ENCODE measurements at places on chromosomes 4 and X.

GRCh38 chrX:34877436-34877835 is 65.2 kb upstream of the FAM47B start:
- DNase-seq, result no peak

DNA sequence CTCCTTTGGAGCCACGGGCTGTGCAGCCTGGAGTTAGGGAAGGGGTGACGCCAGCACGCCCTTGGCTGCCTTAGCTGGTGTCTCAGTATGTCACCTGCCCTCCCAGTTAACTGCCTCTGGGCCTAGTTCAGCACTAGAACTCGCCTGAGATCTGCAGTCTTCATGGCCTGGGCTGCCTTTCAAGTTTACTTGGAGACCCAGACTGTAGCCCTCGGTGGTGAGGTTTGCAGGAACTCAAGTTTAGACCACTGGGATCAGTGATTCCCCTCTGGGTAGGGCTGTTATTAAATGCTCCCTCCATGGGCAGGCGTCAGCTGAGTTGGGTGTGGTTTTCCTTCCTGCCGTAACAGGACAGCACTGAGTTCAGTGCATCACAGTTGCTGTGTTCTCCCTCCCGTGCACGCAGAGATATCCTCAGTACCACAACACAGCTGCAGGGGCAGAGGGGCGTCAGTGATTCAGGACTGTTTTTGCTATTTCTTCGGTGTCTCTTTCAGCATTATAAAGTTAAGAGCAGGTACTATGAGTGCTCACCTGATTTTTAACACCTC is 30.5 kb downstream of the PLAC8 start:
- DNase-seq, result peak; percentile 72

GRCh38 chr4:164379694-164380093 is 374.2 kb upstream of the SMIM31 start:
- DNase-seq, result no peak

- no peak for DNase-seq
Observed at GRCh38 chr4:75989846-75990528, 758 bp downstream of the SDAD1 start.

DNA sequence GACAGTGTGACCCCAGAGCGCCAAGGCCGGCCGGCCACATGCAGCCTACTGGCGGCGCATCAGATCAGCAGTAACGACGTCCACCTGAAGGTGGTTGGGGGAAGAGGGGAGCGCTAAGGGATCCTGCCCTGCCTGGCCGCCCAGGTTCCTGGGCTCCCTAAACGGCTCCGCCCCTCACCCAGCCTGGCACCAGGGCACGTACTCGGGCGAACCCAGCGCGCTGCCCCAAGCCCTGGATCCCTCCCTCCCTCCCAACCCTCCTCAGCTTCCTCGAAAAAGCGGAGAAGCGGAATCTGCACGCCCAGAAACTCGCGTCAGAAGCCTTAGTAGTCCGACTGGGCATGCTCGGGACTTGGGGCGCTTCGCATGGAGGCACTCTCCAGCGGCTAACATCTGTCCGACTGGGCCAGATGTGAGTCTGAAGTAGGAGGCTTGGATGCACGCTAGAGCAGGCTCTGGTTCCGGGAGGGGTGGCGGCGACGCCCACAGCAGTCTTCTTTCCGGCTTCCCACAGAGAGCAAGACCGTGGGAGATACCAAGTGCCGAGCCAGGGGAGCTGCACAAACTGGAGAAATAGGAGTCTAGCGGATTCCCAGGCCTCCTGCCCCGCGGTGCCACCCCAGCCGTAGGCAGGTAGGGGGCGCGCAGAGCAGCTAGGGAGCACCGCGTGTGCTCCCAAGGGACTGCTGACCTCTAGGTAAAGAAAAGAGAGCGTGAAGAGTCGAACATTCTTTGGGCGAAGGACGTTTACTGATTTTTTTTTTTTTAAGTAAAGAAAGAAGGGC is 114.3 kb upstream of the TEX13C start:
- DNase-seq, result no peak

DNA sequence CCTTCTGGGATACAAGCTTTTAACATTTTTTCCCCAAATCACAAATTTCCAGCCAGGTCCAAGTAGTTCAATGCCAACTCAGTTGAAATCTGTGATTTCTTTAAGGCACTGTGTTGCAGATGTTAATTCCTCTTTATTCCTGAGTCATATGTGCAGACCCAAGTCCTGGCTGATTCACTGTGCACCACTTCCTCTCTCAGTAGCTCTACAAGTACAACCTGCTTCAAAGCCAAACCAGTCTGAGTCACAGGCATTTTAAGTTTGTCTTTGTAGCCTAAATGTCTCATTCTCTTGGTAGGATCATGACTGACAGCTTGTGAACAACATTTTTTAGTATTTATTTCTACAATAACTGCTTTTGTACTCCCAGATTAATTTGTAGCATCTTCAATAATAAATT is 165.6 kb upstream of the S100G start:
- DNase-seq, result peak; percentile 56

DNA sequence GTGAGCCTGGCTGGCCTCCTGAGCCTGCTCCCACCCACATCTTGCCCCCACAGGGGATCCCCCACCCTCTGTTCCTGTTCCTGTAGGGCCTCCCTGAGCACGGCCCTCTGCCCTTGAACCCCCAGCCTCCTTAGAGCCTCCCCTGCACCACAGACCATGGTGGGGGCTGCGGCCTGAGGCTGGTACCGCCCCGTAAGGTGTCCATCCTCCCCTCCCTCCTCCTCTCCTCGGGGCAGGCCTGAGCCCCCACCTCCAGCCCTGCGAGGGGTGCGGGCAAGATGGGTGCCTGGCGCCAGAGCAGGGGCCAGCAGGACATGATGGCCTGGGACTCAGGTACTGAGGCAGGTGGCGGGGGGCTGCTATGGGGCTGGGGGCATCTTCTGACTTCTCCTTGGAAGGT is 28.4 kb upstream of the FGFR3 start:
- no peak for DNase-seq

DNA sequence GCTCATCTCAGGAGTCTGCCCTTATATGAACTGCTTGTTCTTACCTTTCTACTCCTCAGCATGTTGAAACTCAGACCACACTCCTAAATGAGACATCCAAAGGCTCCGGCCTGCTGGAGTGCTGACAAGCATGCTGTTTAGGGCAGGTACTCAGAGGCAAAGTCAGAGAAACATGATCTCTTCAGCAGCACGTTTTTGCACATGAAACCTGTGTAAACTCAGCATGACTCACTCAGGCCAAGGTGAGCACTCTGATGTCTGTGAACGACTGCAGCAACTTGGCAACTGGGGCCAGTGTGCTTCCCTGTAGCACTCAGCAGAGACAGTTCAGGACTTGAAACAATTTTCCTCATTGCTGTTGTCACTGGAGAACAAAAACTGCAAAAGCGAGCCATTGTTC is 109.6 kb downstream of the PACRGL start:
- no peak for DNase-seq

Measured in CD4-positive, alpha-beta T cell treated with Interleukin-6 at 100 ng/mL for 8 hours (primary cell).